SJCRH30 (cell line): ENCODE measurements at places on chromosomes 4 and X. TPM values are rescaled to one million over a fixed set of nuclear protein-coding genes. Genes with fewer than 3 reads are reported as not detected.

DNA sequence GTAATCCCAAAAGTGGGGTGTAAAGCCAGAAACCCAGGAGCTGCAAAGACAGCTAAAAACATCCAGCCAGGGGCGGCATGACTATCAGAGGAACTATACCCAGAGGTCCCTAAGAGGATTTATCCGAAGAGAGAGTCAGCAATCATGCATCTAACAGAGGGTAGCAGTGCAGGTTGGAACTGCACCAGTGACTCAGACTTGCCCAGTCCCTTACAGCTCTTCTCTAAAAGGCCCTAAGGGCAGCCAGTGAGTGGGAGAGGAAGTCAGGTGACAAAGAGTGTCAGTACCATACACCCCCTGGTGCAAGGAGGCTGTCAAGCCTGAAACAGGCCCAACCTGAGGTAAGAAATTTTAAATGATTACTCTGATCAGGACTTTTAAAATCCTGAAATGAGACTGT is 88.1 kb downstream of the CAMK2D start:
- peaks cover 9% of the 10 kb centered on the region for H3K4me1 ChIP-seq
- no peak for DNase-seq
- peaks cover 10% of the 10 kb centered on the region for H3K36me3 ChIP-seq
- no peaks in the 10 kb centered on the region for H3K27me3 ChIP-seq
- H3K4me3 ChIP-seq, result no peak overlapping the region

- no peaks in the 10 kb centered on the region; the same call in 1 of the 2 replicates for H3K36me3 ChIP-seq
- H3K27me3 ChIP-seq, result no peaks in the 10 kb centered on the region
- H3K4me3 ChIP-seq, result no peak overlapping the region
Measured at GRCh38 chr4:56129431-56129861, 180.7 kb downstream of the CEP135 start.

GRCh38 chr4:2935762-2936743 is 27.2 kb downstream of the NOP14 start:
- H3K27me3 ChIP-seq, result no peaks in the 10 kb centered on the region
- peaks cover 10% of the 10 kb centered on the region; the same call in 1 of the 2 replicates for H3K4me1 ChIP-seq
- DNase-seq, result no peak
- no peak overlapping the region; the same call in 1 of the 2 replicates for H3K27ac ChIP-seq
- peaks cover 35% of the 10 kb centered on the region for H3K36me3 ChIP-seq
- peak overlapping the region; percentile 89 for H3K4me3 ChIP-seq

GLRA2 gene
- total RNA-seq, result not detected in 2 replicates

DNA sequence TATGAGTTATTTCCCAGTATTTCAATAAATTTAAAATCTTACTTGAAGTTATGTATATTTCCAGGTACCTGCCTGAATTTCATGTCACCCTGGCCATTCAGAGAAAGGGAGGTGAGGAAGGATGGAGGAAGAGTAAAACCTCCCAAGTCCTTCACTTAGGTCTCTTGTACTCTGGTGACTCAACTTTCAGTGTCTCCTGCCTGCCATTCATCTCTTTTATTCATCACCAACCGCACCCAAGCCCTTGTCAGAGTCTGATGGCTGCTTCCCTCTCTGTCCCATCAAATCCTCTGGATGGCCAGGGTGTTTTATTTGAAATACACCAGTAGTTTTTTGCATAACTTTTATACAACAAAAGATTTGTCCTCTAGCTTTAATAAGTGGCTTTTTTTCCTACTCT is 17.8 kb downstream of the TMPRSS11E start:
- H3K36me3 ChIP-seq, result no peaks in the 10 kb centered on the region
- H3K4me1 ChIP-seq, result no peaks in the 10 kb centered on the region
- H3K27me3 ChIP-seq, result no peaks in the 10 kb centered on the region
- DNase-seq, result no peak

RBM46 gene
- total RNA-seq, result not detected in 2 replicates

SLC6A14 gene
- not detected in 2 replicates for total RNA-seq

DNA sequence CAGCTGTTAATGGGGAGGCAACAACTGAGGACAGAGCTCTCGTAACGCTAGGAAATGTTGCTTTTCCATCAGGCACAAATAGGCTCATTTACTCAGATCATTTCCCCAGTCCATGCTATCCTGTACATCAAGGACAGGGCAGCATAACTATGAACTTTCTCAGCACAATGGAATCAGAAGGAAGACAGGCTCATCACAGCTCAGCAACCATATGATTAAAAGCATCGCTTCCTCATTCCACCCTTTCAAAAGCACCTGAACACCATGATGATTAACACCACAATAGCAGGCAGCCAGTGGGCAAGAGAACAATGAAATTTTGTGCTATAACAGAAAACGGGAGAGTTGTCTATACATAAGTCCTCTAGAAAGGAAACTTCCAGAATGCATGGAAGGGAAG is 297.8 kb downstream of the ZNF674 start:
- H3K36me3 ChIP-seq, result no peaks in the 10 kb centered on the region
- H3K27me3 ChIP-seq, result no peaks in the 10 kb centered on the region

- H3K36me3 ChIP-seq, result no peaks in the 10 kb centered on the region
- no peak overlapping the region for H3K4me3 ChIP-seq
- no peak overlapping the region for H3K27ac ChIP-seq
- H3K4me1 ChIP-seq, result no peaks in the 10 kb centered on the region
- DNase-seq, result no peak
- no peaks in the 10 kb centered on the region for H3K27me3 ChIP-seq
Measured at GRCh38 chrX:115067812-115068211, 50.4 kb upstream of the IL13RA2 start.

DNA sequence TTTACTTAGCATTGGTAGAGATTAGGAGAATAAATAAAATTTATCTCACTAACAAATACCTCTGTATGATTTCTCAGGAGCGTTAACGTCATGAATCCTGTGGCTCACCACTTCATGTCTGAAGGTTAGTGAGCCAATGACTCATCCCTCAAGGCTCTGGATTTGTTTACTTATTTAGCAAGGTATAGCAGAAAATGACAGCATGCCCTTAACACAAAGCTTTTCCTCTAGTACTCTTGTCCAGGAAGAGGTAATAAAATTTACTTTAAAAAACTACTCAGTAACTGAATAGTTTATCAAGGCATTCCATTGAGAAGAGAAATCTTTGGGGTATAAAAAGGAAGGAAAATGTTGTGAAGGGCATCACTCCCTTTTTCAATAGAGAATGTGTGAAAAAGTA is 823.8 kb downstream of the CCSER1 start:
- no peak overlapping the region for H3K27ac ChIP-seq
- peak; percentile 55 for DNase-seq
- H3K4me1 ChIP-seq, result peaks cover 18% of the 10 kb centered on the region
- no peaks in the 10 kb centered on the region for H3K27me3 ChIP-seq
- H3K4me3 ChIP-seq, result no peak overlapping the region; the same call in 1 of the 2 replicates

LANCL3 gene
- not detected in 2 replicates for total RNA-seq

DNA sequence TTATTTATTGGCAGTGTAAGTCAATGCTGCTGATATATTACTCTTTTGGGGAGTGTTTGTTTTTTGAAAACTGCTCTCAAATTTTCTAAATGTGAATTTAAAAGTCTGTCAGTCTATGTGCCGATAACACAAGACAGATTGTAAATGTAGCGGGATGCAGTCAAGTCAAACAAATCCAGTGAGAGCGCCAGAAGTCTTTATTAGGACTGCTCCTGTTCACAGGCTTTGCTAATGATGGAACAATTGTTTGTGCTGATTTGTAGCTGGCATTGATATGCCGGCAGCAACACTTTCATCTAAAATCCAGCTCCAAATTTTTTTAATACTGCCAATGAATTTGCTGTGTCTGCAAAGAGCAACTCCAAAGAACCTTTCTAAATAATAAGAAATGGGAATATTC is 78.7 kb upstream of the TET2 start:
- H3K27me3 ChIP-seq, result no peaks in the 10 kb centered on the region
- DNase-seq, result no peak

LAMTOR3 gene
- total RNA-seq, result 36.1 and 37.9 TPM in 2 replicates

SRPX gene
- 8.3 and 10.2 TPM in 2 replicates for total RNA-seq

DNA sequence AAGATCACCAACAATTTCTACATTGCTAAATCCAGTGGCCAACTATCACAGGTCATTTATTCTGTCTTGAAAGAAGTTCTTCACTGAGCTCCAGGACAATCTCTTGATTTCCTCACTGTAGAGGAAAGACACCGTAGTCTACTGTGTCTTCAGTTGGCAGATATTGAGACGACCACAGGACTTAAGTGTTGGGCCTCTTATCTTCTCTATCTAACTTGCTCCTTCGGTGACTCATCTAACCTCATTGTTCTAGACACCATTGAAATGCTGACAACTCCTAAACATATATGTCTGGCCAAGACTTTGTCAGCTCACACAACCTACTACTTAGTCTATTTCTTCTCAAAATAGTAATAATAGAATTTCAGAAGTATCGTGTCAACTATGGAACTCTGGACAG is 425.8 kb downstream of the ARAP2 start:
- no peak overlapping the region for H3K4me3 ChIP-seq
- no peak for DNase-seq
- H3K36me3 ChIP-seq, result no peaks in the 10 kb centered on the region
- no peak overlapping the region for H3K27ac ChIP-seq
- H3K27me3 ChIP-seq, result no peaks in the 10 kb centered on the region

DNA sequence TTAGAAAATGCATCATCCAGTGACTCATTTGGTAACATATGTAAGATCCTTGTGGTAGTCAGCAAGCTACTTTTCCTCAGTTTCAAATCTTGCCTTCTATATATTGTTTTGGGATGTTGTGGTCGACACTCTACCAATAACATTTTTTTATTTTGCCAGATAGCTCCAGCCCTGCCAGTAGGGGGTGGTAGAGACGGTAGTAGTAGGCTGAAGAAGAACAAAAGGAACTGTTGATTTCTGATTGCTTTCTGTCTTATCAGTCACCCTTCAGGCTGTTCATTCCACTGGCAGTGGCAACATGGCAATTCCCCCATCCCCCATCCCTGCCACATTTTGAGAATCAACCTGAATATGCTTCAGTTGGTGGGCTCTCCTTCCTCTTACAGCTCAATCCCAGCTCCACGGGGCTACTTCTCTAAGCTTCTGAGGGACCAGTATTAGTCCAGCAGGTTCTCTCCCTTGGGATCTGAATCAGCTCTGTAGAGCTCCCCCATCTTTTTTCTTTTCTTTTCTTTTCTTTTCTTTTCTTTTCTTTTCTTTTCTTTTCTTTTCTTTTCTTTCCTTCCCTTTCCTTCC is 171.5 kb upstream of the VEGFC start:
- H3K4me3 ChIP-seq, result no peak overlapping the region
- no peaks in the 10 kb centered on the region for H3K36me3 ChIP-seq
- H3K4me1 ChIP-seq, result no peaks in the 10 kb centered on the region
- no peak overlapping the region for H3K27ac ChIP-seq
- DNase-seq, result no peak

- H3K4me3 ChIP-seq, result no peak overlapping the region
- DNase-seq, result peak; percentile 6
- H3K27me3 ChIP-seq, result no peaks in the 10 kb centered on the region
Measured at GRCh38 chrX:93538575-93538974, 134.8 kb downstream of the NAP1L3 start.

GRCh38 chr4:101958547-101958946 is 168.0 kb downstream of the BANK1 start:
- peaks cover 25% of the 10 kb centered on the region for H3K4me1 ChIP-seq
- no peak for DNase-seq
- no peak overlapping the region for H3K4me3 ChIP-seq

GRCh38 chr4:155972098-155972497 is 18.4 kb upstream of the CTSO start:
- H3K36me3 ChIP-seq, result no peaks in the 10 kb centered on the region
- DNase-seq, result no peak
- H3K27ac ChIP-seq, result no peak overlapping the region
- H3K4me3 ChIP-seq, result no peak overlapping the region
- no peaks in the 10 kb centered on the region for H3K27me3 ChIP-seq
- peaks cover 21% of the 10 kb centered on the region for H3K4me1 ChIP-seq

DNA sequence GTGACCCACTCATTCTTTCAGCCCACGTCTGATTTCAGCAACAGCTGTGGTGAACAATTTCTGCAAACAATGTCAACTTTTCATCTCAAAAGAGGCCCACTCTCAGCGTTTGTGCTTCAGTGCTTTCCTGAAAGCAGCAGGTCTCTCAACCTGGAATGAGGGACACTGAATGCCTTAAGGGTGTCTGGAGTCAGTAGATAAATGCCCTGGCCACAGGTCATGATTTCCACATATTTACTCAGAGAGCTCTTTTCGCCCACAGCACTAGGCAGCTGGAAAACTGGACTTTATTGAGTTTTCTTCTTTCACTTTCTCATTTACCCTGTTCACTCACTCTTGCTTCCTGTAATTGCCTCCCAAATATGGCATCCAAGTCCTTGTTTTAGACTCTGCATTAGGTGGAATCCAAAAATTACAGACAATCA is 52.8 kb downstream of the NPFFR2 start:
- no peak for DNase-seq
- no peak overlapping the region for H3K27ac ChIP-seq
- no peaks in the 10 kb centered on the region for H3K36me3 ChIP-seq
- H3K4me3 ChIP-seq, result no peak overlapping the region

- peaks cover 17% of the 10 kb centered on the region for H3K4me1 ChIP-seq
- H3K27ac ChIP-seq, result peak overlapping the region; percentile 89
- peak overlapping the region; percentile 48 for H3K4me3 ChIP-seq
- H3K36me3 ChIP-seq, result no peaks in the 10 kb centered on the region
- no peaks in the 10 kb centered on the region for H3K27me3 ChIP-seq
Measured at GRCh38 chrX:19799319-19800182, 87.8 kb downstream of the SH3KBP1 start.

ADH7 gene
- total RNA-seq, result not detected in 2 replicates

DNA sequence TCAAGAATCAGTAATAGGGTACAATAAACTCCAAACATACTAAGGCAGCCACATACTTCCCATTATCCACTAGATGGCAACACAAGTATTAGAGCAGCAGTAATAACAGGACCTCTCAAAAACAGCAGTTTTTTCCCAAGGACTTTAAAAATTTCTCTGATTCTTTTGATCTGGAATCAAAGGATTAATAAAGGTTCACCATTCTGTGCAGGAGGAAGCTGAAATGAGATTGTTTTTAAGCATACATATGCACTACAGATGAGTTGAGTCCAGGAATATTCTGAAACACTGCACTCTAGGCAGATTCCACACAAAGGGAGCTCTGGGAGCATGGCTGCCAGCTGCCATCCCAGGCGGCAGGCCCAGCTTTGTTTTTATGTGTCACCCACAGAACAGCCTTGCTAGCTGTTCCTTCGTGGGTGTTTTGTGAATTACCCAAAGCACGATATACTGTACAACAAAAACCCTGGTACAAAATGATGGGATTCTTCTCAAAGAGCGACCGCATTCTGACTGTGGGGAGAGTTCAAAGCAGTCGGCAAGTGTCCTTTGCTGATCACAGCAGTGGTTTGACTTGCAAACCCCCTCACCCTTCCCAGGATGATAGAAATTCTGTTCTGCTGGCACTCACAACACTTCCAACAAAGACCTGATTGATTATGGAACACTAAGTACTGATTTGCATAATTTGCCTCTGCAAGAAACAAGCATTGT is 61.0 kb downstream of the STX18 start:
- DNase-seq, result peak; percentile 27
- no peaks in the 10 kb centered on the region for H3K27me3 ChIP-seq
- no peak overlapping the region for H3K4me3 ChIP-seq
- H3K36me3 ChIP-seq, result no peaks in the 10 kb centered on the region

GRCh38 chr4:149345424-149345823 is 470.2 kb downstream of the IQCM start:
- H3K27me3 ChIP-seq, result no peaks in the 10 kb centered on the region
- H3K4me1 ChIP-seq, result no peaks in the 10 kb centered on the region
- H3K36me3 ChIP-seq, result no peaks in the 10 kb centered on the region
- no peak overlapping the region for H3K4me3 ChIP-seq
- H3K27ac ChIP-seq, result no peak overlapping the region
